ENCODE measurements at places on chromosomes 3 and 15. TPM values are rescaled to one million over a fixed set of nuclear protein-coding genes. Genes with fewer than 3 reads are reported as not detected.

FEZF2 gene
- total RNA-seq: not detected

STRIT1 gene
- 0.35 TPM for total RNA-seq

POPDC2 gene
- 827 TPM for total RNA-seq

NR1I2 gene
- total RNA-seq: 0.18 TPM

ACAN gene
- 0.23 TPM for total RNA-seq

ILDR1 gene
- total RNA-seq: not detected

DET1 gene
- 8.0 TPM for total RNA-seq

IQCH gene
- 1.5 TPM for total RNA-seq

CTXN2 gene
- total RNA-seq: not detected

MASP1 gene
- total RNA-seq: 56.3 TPM

CHST13 gene
- 0.34 TPM for total RNA-seq

DNA sequence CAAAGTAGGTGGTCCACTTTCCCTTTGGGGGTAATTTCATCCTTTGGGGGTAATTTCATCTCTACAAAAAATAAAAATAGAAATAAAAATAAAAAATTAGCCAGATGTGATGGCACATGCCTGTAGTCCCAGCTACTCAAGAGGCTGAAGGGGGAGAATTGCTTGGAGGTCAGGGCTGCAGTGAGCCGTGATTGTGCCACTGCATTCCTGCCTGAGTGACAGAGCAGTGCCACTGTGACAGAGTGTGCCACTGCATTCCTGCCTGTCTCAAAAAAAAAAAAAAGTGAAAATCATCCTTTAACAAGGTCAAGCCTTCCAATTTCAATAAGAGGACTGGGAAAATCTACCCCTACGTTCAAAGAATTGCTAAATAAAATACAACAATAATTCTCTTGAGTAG is 22.8 kb downstream of the SERP1 start:
- DNase-seq: no peak

GRCh38 chr3:130677343-130677742 is 69.3 kb downstream of the PIK3R4 start:
- DNase-seq: no peak

- no peak for DNase-seq
Observed at GRCh38 chr3:38267662-38268061, 2.0 kb downstream of the SLC22A13 start.

GRCh38 chr15:36967929-36968328 is 132.4 kb downstream of the MEIS2 start:
- DNase-seq: no peak

DNA sequence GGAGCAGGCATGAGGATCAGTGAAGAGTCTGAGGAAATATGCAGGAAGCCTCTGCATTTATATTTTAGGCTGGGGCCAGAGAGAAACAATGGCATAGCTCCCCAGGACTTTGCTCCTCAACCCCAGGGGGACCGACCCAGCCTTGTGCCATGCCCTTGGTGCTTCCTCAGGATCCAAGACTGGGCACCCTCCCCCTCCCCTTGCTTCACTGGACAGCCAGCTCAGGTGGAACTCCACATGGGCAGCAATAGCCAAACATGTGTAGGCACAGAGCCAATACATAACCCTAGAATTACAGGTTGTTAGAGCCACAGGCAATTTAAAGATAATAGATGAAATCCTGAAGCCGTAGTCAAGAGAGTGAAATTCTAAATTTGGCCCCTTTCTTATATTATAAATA is 73.0 kb upstream of the ETV5 start:
- no peak for DNase-seq

DNA sequence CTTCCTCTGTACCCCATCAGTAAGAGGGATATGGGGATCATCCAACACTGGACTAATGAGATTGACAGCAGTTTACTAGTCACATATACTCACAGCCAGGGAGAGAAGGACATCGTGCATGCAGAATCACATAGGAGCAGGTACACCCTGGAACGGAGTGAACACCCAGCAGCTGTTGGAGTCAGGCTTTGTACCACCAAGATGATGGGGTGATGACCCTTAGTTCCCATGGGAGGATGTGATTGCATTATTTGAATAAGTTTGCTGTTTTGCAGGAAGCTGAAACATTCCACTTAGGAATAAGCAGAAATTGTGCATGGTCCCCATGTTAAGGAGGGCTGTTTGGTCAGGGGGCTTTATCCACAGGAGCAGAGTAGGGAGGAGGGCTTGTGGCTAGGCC is 482.7 kb upstream of the PDZRN3 start:
- no peak for DNase-seq

DNA sequence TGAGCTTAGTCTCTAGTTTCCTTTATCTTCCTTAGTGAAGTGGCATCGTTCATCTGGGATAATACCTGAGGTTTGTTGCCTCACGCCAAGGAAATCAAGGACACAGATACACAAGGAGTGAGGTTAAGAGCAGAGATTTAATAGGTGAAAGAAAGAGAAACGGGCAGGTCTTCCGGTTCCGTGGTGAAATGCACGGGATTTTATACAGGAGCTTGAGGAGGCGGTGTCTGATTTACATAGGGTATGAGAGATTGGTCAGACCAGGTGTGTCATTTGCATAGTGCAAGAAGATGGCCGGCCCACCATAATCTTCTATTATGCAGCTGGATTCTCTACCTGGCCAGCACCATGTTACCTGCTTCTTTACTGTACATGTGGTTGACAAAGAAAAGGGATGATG is 17.2 kb downstream of the ARRDC4 start:
- no peak for DNase-seq

GRCh38 chr3:126928921-126929474 is 53.9 kb upstream of the PLXNA1 start:
- DNase-seq: no peak

- DNase-seq: no peak
Observed at GRCh38 chr3:141259821-141260629, 28.4 kb downstream of the PXYLP1 start.

- DNase-seq: no peak
Observed at GRCh38 chr15:43093026-43093425, 12.8 kb downstream of the UBR1 start.

GRCh38 chr3:115399750-115400149 is 223.6 kb upstream of the GAP43 start:
- DNase-seq: no peak

DNA sequence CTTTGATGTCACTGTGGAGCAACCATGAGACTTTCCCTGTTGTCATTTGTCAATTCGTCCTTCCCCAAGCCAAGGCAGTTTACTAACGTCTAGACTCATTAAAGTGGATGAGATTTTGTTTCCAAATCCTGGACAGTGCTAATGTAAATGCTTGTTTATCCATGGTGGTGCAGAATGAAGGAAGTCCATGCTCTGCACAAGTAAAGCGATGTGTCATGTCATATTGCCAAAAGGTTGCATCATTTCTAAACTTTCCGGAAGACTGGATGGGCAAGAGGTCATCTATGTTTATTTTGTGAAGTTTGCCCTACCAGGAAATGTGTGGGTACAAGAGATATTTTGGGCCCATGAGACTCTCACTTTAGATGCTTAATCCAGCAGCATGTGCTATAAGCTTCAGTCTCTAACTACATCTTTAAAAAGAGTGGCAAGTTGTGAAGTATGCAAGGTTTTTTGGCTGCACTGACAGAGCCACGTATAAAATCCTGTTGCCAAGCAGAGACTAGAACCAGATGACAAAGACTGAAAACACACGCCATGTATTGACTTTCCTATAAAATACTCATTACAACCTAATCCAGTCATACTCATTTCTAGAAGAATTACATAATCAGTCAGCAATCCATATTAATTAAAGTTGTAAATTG is 72.1 kb upstream of the FNDC3B start:
- DNase-seq: no peak

DNA sequence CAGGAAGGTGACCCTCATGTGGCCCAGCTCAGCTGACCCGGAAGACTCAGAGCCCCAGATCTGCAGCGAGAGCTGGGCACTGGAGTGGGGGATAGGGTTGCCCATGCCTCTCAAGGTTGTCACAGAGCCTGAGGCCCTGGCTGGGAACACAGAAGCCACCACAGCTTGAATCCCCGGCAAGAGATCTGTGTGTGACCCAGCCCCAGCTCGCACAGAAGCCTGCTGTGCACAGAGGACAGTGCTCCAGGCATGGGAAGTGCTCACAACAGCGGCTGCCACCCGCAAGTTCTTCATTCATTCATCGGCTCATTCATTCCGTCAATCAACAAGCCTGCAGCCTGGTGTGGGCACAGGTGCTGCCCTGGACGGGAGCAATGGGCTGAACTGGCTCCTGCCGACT is 36.4 kb downstream of the DNAJB8 start:
- no peak for DNase-seq

DNA sequence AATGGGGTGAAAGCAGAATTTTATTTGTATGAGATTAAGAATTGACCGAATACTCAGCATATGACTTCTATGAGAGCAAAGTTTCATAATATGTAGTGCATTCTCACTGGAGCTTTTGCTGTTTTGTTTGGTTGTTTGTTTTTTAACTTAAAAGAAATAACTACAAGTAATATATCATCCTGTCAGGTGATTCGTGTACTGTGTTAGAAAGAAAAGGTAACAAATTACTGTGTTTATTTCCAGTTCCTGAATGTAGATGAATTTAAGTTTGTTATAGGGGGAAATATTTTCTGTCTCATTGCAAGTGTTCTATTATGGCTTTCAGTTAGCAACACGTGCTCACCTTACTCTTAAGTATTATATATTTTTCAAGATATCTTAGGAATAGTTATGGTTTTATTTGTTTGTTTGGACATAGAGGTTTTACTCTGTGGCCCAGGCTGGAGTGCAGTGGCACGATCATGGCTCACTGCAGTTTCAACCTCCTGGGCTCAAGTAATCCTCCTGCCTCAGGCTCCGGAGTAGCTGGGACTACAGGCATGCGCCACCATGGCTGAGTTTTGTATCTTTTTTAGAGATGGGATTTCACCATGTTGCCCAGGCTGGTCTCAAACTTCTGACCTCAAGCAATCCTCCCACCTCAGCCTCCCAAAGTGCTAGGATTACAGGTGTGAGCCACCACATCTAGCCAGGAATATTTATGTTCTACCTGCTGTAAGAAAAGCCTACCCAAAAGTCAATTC is 125.4 kb downstream of the FNDC3B start:
- no peak for DNase-seq

DNA sequence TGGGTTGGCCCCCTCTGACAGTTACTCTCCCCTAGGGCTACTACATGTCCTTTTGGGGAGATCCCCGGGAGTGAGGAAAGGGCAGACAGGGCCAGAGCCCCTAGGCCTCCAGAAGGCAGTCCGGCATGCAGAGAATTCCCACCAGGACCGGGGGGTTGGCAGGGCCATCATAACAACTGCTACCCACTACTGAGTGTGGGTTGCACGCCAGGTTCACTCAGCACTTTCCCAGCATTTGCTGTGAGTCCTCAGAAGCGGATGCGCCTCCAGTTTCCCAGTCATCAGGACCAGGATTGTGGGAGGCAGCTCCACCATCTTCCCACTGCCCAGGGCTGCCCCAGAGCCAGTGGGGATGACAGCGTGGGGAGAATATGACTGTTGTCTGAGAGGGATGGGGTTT is 51.2 kb upstream of the HERC1 start:
- DNase-seq: no peak

DNA sequence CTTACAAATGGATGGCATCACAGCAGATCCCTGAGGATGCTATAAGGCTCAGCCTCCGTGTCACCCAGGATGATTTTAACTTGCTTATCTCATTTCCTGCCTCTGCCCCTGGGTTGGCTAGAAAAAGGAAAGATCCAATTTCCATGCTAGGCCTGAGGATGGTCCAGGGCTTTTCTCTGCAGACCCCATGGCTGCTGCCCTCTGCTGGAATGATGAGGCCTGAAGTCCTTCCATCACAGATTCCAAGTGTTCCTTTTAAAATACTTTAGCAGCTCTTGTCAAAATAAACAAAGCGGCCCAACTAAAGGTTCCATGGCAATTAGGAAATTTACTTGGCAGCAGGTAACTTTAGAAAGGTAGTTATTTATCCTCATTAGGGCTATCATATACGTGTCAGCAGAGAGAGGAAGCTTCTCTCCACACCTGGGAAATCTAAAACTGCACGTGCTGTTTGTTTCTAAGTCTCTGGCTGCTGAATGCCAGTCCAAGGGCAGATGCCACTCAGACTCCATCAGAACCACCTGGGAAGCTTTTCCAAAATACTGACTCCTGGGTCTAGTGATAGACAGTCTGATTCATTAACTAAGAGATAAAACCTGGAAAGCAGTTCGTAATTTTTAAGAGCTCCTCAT is 401.9 kb upstream of the IL12A start:
- peak; percentile 40 for DNase-seq

- DNase-seq: no peak
Observed at GRCh38 chr3:53803124-53803815, 42.9 kb downstream of the CHDH start.

DNA sequence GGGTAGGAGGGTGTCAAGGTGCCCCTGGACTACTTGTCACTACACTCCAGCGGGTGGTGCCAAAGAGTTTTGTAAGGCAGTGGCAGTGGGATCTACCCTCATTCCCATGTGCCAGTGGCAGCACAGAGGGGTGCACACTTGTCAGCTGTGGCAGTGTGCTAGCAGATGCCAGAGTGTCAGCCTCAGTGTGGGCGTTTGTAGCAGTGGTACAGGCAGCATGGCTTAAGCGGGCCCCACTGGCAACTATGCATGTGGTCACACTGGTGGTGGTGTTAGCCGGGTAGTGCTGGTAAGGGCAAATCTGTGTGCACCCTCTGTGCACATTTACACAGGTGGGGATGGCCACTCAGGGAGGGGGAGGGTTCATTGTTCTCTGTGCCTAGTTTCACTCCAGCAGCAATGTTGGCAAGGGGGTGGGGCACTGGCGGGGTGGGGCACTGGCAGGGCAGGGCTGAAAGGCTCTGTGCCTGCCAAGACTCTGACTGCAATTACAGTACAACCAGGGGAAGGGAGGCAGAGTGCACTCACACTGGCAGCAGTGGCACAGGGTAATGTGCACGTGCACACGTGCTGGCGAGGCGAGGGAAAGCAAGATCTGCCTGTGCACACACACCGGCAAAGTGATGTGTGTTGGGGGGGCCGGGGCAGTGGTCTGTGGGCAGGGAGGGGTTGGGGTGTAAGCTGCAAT is 31.8 kb downstream of the MYO9A start:
- DNase-seq: no peak

DNA sequence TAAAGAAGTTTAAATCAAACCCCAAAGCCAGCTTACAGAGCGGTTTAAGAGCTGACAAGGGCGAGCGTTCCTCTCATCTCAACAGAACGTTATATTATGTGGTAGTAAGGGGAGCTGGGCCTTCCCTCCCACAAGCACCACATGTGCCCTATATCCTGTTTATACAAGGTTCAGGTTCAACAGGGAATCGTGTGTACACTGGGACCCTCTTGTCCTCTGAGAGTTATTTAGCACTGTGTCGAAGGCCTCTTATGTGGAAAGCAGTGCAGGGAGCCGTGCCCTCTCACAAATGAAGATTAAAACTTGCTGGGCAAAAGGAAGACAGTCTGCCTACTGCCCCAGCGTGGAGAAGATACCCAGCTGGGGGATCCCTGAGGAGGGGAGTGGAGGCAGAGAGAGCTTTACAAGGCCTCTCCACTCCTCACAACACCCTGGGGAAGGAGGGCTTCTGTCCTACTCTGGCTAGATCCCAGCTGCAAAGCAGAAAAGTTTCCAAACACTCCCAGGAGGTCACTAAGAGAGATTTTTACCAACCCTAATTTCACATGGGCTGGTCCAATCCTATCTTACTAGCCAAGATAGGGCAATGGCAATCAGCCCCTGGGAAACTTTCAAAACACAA is 2.9 kb downstream of the TLE3 start:
- DNase-seq: no peak

All from right cardiac atrium (tissue), 5 donors.